ENCODE measurements at places on chromosomes 1 and 21.

GRCh38 chr1:236350308-236350707, 43.8 kb upstream of the EDARADD start:
- no peak for DNase-seq

DNA sequence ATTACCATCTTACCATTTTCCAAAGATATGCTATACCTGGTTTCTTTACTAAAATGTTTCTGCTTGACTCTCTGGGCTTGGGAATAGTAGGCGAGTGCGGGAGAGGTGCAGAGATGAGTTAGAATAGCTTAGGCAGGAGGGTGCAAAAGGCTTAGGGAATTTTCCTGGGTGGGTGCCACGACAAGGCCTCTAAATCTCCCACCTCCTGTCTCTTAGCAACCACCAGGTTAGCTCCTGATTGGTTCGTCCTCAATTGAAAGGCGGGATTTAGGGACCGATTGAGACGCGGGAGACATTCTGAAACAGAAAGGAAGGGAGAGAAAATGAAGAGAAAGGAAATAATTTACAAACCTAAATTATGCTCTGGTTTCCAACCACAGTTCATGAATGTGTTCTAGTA, 3.1 kb downstream of the ACKR1 start:
- no peak for DNase-seq

- DNase-seq: peak; percentile 3
These were observed 896.3 kb downstream of the TTLL7 start for GRCh38 chr1:83102630-83103071.

DNA sequence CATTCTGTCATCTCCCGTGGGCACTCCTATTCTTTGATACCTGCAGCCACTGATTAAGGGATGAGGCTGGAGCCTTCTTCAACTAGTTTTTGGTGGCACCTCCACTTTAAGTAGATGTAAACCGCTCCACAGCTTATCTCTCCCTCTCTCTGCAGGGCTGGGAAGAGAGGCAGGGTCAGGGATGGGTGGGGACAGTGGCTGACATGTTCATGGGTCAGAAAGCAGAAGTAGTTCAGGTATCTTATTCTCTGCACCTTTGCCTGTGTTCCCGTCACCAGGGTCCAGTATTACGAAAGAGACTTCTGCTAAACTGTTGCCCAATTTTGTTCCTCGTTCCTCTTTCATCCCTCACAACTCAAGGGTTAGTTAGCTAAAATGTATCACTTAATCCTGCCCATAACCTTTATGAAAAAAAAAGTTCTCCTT, 51.7 kb upstream of the EDEM3 start:
- no peak for DNase-seq

DNA sequence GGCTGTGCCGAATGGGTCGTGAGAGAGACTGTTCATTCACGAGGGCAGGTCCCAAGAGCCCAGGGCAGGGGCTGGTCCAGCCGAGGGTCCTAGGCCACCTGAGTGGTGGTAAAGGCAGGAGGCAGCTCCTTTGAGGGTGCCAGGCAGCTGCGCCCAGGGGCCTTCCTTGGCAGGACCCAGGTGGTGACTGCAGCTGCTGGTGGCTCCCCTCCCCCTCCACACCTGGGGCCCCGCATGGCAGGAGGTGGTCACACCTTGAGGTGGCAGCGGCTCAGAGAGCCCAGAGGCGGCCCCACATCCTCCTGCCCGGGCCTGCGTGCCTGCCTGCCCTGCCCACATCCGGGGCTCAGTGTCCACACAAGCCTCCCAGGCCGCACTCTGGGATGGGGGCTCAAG, 9.8 kb upstream of the PLCH2 start:
- DNase-seq: no peak

- DNase-seq: no peak
These were observed 106.7 kb upstream of the ETS2 start for GRCh38 chr21:38699048-38699447.

DNA sequence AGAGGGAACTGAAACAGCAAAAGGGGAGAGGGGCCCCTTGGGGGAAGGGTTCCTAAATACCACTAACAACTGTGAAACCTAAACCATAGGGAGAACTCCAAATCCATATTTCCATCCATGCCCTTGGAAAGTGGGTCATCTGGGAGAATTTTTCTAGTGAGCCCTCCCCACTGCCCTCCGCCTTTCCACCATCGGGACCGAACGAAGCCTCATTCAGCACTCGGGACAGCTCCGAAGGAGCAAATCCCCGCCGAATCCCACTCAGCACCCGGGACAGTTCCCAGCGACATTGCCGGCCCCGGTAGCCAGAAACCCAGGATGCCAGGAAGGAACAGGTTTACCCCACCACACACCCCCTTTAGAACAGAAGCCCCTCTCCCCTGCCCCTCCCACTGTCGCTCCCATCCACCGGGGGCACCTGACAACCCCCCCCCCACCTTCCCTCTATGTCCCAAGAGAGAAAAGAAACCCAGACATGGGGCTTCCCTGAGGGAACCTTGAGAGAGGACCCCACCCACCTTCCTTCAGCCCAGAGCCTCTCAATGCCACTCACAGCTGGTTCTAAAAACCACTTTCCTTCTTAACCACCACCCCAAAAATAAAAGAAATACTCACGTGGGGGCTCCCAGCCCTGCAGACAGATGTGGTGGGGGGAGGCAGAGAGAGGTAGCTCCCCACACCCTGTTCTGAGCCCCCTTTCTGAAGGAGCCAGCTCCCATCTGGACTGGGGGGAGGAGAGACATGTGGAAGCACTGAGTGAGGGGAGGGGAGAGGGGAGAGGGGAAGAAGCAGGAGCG, 4.5 kb downstream of the DLGAP3 start:
- DNase-seq: no peak
